GM03348 (cell line): ENCODE measurements at places on chromosomes 1 and 21.

DNA sequence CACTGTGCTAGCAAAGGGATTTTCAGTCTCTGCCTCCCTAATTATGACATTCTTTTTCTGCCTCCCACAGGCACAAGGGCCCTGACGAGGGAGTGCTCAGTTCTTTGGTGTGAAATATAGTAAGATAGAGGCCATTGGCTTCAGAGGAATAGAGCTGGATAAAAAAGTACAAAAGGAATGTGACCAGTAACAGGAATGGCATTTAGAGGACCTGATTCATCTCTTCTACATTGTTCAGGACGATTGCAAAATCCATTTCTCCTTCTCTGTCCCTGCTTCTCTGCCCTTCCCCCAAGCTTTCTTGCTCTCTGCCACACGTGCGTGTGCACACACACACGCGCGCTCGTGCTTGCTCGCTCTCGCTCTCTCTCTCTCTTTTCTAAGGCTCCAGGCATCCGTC is 668.2 kb downstream of the KIF26B start:
- DNase-seq = peak; percentile 93

GRCh38 chr1:169699707-169700106 is 11.7 kb downstream of the SELL start:
- DNase-seq = no peak

DNA sequence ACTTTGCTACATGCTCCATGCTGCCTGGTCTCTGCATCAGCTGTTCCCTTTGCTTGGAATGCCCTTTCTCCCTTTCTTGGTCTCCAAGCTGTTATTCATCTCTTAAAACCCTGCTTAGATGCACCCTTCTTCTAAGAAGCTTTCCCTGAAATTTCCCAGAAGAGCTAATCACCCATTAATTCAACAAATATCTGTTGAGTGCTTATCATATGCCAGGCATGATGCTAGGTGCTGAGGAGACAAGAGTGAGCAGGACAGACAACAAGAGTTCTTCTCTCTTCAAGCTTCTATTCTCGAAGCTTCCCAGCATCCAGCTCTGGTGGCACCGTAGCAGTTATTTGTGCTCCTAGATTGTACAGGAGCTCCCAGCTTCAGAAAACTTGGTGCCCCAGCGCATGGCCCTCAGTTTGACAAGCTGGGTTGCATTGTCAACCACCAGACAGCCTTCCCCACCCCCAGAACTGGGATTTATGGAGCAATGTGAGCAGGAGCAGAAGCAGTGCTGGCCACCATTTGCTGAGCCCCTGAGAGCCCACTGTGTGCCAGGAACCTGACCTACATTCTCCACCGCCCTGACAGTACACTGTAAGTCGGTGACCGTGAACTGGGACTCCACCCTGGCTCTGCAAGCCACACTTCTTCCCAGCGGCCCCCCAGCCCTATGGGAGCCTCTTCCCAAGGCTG is 68.0 kb upstream of the ACOT11 start:
- no peak for DNase-seq

- DNase-seq = no peak
Measured at GRCh38 chr21:17340081-17340480, 172.8 kb upstream of the CXADR start.

GRCh38 chr21:43911015-43911934 is 46.3 kb downstream of the AGPAT3 start:
- DNase-seq = no peak

GRCh38 chr1:2155788-2156187 is 38.8 kb downstream of the FAAP20 start:
- DNase-seq = no peak

GRCh38 chr1:160001440-160001839 is 30.4 kb downstream of the PIGM start:
- no peak for DNase-seq

DNA sequence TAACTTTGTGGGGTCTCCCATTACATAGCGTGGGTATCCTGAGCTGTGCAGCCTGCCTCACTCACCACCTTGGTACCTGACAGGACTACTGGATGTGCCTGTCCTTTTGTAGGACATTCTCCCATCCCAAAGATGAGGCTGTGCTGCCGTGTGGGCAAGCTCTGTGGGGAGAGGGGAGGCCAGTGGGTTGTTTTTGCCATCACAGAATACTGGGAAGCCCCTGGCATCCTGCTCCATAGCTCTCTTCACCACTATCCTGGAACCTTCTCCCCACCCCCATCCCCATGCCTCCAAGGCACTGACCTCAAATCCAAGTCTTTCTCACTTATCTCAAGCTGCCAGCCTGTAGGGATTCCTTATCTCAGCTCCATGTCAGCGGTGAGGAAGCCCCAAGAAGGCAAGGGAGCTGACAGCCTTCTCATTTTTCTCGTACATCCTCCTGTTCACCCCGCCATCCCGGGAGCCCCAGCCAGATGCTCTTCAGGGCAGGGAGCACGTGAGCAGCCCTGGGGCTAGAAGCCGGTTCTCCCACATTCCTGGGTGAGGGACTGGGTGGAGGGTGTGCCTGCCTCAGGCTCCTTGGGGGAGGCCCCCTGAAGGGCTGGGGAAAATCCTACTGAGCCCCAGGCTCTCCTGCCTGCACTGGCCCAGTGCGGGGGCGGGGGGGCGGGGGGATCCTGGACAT is 2.4 kb upstream of the ELF3 start:
- DNase-seq = no peak

GRCh38 chr1:30005972-30006619 is 717.3 kb downstream of the MATN1 start:
- DNase-seq = no peak

GRCh38 chr21:27528697-27529096 is 561.8 kb upstream of the ADAMTS5 start:
- DNase-seq = no peak

- DNase-seq = no peak
Measured at GRCh38 chr1:9816199-9816598, 7.6 kb downstream of the CLSTN1 start.

DNA sequence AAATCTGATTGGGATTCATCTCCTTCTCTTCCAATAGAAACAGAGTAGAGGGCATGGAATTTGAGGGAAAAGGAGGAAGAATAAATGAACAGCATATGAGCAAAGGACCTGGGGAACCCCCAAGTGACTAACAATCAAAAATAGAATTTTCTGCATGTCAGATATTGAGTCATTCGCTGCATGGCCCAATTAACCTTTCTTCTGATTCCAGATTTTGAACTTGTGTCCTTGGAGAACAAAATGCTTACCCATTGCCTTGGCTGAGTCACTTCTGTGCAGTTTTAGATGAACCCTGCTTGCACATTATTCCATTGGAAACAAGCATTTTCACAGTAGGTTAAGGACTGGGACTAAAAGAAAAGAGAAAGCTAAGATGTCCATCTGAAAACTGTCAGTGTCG is 390.5 kb downstream of the ST6GALNAC3 start:
- no peak for DNase-seq

GRCh38 chr1:161486806-161487741 is 18.2 kb upstream of the FCGR2A start:
- DNase-seq = peak; percentile 74

DNA sequence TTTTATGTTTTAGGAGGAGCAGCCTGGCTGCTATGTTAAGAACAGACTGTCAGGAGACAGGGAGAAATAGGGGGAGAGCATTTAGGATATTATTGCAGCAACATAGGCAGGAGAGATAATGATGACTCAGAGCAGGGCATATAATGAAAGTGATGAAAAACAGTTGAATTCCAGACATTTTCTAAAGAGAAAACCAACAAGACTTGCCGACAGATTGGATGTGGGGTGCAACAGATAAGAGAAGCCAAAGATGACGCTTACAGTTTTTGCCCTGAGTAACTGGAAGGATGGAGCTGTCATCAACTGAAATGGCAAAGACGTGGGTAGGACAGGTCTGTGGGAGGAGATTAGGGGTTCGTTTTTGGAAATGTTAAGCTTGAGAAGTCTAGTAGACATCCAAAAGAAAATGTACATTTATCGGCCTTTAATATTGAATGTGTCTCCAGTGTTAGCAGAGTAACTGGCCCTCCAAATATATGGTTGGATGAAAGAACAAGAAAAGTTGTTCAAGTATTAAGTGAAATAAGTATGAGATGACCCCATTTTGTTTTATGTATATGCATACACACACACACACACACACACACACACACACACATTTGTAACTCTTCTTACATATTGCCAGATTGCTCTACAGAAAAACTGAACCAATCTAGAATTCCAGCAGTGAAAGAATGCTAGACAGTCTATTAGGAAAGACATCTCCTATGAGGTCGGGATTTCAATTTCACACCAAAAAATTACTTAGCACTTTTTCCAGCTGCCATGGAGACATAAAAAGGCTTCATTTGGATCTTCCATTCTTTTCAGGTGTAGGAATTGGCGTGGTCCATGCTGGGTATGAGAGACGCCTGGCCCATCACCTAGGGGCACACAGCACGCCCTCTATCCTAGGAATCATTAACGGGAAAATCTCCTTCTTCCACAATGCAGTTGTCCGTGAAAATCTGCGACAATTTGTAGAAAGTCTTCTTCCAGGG is 17.2 kb downstream of the DNAJC16 start:
- DNase-seq = peak; percentile 76

DNA sequence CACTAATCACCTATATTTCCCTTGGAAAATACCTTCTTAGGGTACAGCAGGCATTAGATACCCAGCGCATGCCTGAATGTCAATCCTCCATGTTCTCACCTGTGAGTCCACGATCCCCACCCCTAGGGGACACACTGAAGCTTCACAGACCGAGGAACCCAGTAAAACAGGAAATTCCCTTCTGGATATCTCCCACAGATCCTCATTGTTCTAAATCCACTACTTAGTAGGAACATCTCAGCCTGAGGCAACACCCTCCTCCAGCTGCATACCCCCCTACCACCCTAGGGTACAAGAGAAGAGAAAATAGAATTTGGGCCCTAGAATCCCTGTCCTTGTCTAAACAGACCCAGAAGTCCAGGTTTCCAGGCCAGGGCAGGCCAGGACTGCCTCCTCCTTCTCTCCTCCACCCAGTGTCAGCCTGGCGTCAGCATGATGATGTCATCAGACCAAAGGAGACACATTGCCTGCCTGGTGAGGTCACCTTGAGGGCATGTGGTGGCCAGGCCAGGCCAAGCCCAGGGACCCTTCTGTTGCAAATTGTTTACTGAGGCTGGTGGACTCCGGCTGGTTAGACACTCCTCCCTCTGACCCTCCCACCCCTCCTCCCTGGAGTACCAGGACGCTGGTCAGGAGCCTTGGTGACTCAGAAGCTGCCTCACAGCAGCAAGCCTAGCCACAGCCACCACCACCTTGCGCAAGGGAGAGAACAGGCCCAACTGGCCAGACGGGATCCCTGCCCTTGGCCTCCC is 6.2 kb downstream of the NECTIN4 start:
- DNase-seq = peak; percentile 94
